ENCODE measurements at places on chromosomes 6 and 20.

DNA sequence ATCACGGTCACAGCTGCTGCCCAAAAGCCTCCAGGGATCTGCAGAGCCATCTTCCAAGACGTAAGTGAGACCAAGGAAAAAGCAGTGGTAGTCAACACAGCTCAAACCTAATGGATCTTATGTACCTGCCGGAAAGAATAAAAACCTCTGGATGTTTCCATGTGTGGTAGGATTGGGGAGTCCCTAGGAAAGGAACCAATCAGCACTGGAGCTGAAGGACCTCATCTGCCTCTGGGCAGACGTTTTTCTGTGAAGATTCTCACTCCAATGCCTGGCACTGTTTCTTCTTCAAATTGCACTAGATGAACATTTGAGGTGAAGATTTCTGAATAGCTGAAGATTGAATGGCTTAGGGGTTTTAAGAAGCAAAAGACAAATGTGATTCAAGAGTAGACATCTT, at the start of gene HLA-DQB2:
HLA-DQB2 (minus strand) TSS at position 112 of the 400 bp plus-strand sequence; CDS start at position 50, 62 bp downstream.
- no peak for DNase-seq

DNA sequence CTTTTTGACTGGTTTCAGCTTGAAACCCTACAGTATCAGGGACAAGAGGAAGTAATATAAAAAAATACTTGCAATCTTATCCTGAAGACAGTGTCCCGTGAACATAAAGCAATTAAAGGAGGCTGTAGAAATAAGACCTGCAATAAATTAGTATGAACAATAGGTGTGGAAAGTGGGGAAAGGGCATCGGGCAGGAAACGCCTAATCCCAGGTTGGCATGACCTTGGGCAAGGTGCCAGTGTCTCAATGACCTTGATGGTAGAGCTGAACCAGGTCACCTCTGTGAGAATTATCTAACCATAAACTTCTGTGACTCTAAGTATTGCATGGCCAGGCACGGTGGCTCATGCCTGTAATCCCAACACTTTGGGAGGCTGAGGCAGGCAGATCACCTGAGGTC, 115.2 kb downstream of the LY86 start:
- no peak for DNase-seq

DNA sequence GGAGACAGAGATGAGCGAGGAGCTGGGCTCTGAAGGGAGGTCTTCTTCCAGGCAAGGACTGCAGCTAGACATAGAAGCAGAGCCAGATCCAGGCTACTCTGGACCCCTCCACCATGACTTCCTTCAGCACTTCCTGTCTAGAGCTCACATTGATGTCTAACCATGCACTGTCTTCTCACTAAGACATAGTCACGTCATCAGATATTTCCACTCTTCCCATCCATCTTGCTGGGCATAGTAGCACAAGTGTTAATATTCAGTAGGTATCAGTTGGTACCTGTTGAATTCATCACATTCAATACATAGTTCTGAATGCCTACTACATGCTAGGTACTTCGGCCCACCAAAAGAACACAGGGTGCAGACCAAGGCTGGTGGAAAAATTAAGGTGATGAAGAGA, 2.9 kb downstream of the HLA-DMA start:
- no peak for DNase-seq

GRCh38 chr20:51588762-51589161, 46.2 kb upstream of the NFATC2 start:
- DNase-seq: no peak

GRCh38 chr6:161080263-161080970, 88.8 kb downstream of the MAP3K4 start:
- no peak for DNase-seq

- DNase-seq: no peak
Measured at GRCh38 chr20:37777012-37777950, 83.5 kb downstream of the CTNNBL1 start.

DNA sequence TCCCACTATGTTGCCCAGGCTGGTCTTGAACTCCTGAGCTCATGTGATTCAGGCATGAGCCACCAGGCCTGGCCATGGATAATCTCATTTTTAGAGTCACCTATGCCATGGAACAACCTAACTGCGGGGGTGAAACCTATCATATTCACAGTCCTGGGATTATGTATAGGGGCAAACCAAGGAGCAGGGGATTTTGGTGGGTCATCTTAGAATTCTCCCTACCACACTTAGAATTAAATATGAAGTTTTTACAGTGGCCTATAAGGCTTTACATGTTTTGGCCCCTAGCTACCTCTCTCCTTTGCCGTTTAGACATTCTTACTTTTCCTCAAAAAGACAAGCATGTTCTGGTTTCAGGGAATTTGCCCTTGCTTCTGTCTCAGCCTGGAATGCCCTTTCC, 20.6 kb upstream of the VEGFA start:
- DNase-seq: no peak

- DNase-seq: no peak
Measured at GRCh38 chr6:42022755-42023384, 27.5 kb upstream of the TAF8 start.

DNA sequence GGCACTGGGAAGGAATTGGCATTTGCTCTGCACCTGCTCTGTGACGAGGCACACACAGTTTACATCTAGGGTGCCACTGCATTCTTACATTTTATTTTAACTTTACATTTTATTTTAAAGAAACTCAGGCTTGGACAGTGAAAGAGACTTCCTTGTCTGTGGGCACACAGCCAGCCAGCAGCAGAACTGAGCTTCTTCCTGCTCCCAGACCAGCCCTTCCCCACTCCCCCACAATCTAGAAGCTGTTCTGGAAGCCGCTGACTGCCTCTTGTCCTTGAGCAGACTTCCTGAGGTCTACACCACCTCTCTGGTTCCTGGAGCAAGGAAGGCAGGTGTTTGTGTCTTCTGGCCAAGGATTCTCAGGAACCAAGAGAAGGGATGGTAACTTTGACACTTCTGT, 27.9 kb upstream of the CD93 start:
- no peak for DNase-seq

GRCh38 chr20:4625687-4626086, 96.0 kb upstream of the PRND start:
- no peak for DNase-seq

DNA sequence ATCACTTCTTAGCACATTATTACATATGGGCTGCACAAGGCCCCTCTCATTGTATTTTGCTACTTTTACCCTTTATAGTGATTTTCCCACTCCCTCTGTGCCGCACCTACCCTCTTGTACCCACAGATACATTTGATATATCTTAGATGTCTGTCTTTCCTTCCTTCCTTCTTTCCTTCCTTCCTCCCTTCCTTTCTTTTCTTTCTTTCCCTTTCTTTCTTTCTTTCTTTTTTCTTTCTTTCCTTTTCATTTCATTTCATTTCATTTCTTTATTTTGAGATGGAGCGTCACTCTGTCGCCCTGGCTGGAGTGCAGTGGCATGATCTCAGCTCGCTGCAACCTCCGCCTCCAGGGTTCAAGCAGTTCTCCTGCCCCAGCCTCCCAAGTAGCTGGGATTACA, 12.2 kb downstream of the POLH start:
- DNase-seq: no peak

DNA sequence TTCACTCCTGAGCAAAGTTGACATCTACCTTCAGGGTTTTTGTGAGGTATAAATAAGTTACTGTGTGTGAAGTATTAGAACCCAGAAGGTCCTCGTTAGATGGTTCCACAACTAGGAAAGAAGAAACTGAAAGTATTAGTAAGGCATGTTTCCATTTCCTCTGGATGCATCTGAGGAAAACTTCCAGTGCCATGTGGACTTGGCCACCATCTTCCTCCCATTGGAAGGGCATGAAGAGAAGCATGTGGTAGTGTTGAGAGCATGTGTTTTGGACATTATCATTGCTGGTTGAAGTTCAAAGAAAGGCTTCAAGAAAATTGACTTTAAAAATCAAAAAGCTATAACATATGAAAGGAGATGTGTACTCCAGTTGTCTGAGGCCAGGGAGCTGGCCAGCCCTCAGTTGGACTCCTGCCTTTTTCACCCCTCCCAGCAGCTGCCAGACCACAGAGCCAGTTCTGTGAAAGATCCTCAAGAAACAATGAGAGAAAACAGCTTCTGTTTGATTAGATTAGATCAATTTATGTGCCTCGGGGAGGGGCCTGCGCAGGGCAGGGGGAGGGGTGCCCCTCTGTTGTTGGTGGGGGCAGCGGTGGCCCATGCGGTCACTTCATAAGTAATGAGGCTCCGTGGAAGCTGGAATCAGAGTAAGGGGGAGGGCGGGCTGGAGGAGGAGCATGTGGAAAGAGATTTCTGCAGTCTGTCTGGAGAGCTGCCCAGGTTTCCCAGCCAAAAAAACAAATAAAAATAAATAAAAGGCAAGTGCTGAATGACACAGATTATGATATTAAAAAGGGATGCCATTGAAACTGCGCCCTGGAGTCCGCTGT, 154.0 kb downstream of the JARID2 start:
- no peak for DNase-seq

- DNase-seq: no peak
Measured at GRCh38 chr6:37007340-37008043, 2.0 kb downstream of the FGD2 start.

GRCh38 chr20:50121858-50122271, 8.9 kb upstream of the UBE2V1 start:
- no peak for DNase-seq

DNA sequence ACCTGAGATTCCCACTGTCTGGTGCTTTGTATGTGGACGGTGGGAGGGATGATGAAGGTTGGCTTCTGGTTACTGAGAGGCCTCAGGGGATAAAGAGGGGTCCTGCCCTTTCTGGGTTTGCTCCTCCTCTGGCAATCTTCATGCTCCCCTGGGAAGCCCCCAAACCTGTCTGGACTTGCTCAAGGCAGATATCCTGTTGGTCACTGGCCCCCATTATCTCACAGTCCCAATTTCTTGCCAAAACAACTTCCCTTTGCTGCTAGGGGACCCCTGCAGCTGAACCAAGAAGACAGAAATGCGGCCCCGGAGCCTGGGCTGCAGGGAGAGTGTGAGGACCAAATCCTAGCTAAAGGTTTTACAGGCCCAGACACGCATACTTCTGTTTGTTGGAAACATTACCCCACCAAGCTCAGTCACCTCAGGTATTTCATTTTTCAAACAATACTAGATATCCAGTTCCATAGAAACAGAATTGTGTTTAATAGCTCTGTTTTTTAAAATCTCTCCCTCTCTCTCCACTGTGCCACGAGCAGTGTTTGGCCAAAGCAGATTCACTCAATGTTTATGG, 63.4 kb upstream of the MRPS10 start:
- DNase-seq: no peak

GRCh38 chr6:134389129-134389528, 71.2 kb upstream of the SGK1 start:
- DNase-seq: no peak

- no peak for DNase-seq
Measured at GRCh38 chr6:131129689-131130553, 5.3 kb upstream of the AKAP7 start.

DNA sequence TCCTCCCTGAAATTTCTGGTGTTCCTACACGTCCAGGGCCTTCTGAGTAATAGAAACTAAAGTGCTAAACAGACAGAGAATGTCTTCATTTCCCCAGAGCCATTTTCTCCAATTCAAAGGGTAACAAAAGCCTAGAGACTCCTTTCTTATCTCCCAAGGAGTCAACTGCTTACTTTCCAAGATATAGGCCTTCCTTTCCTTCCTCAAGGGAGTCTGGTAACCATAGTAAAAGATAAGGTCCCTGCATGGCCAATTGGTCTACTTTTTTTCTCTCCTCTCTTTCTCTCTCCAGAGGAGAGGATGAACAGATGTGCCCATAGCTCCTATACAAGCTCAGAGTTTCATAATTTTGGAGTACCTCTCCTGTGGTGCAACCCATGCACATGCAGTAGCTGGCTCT, 185.7 kb downstream of the ASCC3 start:
- no peak for DNase-seq

GRCh38 chr6:112603726-112604125, 256.6 kb downstream of the RFPL4B start:
- DNase-seq: no peak

DNA sequence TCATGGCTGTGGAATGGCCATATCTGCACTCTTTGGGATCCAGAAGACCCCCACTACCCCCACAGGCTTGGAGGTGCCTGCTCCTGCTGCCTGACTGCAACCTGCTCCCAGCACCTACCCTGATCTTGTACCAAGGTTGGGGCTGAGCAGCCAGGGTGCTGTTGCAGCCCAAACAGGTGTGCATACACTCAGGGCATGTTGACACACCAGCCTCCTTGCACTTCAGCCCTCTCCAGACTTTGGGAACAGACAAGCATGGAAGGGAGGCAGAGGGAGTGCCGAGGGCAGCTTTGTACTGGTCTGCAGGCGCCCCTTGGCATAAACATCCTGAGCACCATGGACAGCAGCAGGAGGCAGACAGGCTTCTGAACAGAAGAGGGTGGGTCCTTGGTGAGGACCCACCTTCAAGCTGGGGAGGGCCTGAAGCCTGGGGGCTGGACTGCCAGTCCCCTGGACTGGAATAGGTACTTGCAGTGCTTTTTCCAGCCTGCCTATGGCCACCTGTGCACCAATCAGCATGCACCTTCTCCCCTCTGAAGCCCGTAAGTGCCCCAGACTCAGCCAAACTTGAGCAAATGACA, 1675.8 kb downstream of the HACE1 start:
- no peak for DNase-seq

- no peak for DNase-seq
Measured at GRCh38 chr20:4151991-4152695, 136.8 kb upstream of the RNF24 start.

Data from NCI-H187 treated with DMSO at 0.1 percent for 48 hours (cell line).